T-helper 2 cell (primary cell): ENCODE measurements at places on chromosomes 13 and 19.

DNA sequence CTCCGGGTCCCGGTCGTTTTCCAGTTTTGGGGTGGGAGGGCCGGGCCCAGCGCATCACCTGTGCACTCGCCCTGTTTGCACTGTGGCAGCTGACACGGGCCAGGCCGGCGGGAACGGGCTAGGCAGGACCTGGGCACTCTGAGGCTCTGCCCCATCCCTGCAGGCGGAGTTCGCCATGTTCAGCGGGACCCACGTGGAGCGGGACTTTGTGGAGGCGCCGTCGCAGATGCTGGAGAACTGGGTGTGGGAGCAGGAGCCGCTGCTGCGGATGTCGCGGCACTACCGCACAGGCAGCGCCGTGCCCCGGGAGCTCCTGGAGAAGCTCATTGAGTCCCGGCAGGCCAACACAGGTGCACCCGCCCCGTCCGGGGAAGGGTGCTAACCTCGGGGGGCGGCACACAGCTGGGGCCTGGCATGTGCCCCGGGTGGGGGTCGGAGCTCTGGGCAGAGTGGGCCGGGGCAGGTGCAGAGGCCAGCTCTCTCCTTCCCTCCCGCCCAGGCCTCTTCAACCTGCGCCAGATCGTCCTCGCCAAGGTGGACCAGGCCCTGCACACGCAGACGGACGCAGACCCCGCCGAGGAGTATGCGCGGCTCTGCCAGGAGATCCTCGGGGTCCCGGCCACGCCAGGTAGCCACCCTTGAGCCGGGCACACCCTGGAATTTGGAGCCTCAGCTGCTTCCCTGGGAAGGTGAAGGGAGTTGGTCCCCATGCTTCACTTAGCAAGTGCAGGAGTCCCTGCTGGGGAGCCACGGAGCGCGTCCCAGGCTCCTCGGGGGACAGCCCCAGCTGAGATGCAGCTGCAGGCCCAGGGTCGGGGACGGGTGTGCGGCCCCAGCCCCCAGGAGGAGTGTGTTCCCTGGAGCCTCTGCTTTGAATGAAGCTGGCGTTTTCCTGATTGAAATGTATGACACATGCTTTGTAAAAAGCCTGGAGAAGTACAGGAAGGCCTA lies 9.3 kb upstream of the ZNF554 start:
- no peak for DNase-seq

- DNase-seq = no peak
Observed at GRCh38 chr19:43462785-43463380, 2.5 kb downstream of the LYPD3 start.

- no peak for DNase-seq
Observed at GRCh38 chr13:37486171-37486681, 112.3 kb downstream of the POSTN start.

- no peak for DNase-seq
Observed at GRCh38 chr13:100100115-100100879, 11.4 kb downstream of the PCCA start.

DNA sequence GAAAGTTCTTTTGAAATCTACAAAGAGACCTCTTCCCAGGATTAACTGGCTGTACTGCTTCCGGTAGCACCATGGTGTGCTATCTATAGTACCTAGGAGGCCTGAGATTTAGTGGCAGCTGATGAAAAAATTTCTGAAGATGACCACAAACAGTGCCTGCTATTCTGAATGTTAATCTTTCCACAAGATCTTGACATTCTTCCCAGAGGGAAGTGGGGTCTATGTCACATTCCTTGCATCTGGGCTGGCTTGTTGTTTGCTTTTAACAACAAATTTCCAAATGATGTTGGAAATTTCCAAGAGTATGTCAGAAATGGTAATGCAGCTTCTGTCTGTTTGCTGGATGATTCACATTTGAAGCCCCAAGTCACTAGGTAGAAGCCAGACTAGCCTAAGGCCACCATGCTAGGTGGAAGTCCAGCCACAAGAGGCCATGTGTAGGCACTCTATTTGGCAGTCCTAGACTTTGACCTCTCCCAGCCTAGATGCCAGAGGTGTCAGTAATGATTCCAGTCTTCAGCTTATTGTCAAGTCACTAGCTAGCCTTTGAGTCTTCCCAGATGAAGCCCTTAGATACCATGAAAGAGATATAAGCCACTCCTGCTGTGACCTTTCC lies 22.1 kb downstream of the SPART start:
- DNase-seq = no peak

DNA sequence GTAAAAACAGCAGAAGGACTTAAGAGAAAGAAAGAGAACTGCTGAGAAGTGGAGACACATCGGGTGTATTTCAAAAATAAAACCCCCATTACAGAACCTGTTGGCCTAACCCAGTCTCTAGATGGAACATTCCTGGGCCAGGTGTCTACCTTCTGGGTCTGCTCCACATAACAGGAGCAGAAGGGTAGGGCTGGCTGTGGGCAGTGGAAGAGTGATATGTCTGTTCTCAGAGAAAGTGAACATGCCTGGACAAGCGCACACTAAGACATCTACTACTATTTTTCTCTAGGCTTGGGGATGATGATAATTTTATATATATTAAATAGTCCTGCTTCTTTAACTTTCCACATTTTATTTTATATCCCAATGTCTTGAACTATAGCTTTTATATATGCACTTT lies 267.1 kb downstream of the TBC1D4 start:
- no peak for DNase-seq

DNA sequence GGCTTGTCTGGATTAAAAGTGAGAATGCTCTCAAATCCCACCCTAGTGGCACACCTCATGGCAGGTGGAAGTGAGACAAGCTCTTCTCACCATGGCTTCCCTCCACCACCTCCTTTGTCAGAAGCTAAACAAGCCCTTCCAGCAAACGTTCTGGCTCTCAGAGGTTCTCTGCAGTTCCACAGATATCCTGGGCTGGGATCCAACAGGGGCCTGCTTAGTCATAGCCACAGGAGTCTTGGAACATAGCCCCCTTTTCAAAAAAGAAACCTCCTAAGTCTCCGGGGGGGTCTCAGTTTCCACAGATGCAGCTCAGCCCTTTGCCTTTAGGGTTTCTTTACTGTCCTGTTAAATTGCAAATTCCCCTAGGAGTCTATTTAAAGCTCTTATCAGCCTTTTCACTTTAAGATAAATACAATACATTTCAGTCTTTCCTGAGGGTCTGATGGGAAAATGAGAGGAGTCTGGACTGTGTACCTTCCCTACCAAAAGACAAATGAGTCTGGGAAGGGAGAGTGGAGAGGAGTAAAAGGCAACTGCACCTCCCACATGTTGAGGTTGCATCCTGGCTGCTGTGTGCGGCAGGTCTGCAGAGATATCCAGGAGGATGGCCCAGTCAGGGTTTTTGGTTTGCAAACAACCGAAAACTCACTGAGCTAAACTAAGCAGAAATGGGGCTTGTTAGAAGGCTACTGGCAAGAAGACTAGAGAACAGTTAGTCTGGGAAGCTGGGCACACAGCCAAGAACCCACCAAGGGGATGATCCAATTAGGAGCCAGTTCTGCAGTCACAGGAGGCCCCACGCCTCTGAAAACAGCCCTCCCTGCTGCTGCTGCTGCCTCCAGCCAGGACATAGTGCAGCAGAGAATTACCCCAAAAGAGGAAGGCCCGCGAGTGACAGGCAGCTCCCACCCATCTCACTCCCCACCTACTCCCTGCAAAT lies 41.4 kb upstream of the SERP2 start:
- DNase-seq = no peak

- no peak for DNase-seq
Observed at GRCh38 chr13:30991184-30991583, 58.7 kb downstream of the TEX26 start.

GRCh38 chr13:75327135-75327510 lies 154.8 kb downstream of the TBC1D4 start:
- no peak for DNase-seq

GRCh38 chr13:98791611-98792010 lies 39.1 kb upstream of the SLC15A1 start:
- no peak for DNase-seq

- no peak for DNase-seq
Observed at GRCh38 chr13:42592915-42593900, 19.3 kb downstream of the TNFSF11 start.
